ENCODE measurements at places on chromosomes 1 and 21.

GRCh38 chr1:109794319-109795132 is 30.8 kb upstream of the EPS8L3 start:
- DNase-seq = no peak

GRCh38 chr1:89821322-89822108 is 683 bp downstream of the LRRC8D start:
- DNase-seq = no peak

GRCh38 chr1:82453511-82454185 is 652.9 kb downstream of the ADGRL2 start:
- no peak for DNase-seq

DNA sequence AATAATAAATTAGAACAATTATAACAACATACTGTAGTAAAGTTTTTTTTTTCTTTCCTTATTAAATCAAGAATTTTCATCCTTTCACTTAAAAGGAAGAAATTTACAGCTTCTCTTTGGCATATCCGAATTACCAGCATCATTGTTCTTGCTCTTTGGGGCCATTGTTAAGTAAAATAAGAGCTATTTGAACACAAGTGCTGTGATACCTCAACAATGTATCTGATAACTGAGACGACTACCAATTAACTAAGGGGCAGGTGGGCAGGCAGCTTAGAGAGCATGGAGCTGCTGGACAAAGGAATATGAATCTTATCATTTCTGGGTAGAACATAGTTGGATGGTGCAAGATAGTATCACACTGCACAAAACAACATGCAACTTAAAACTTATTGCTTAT is 719.9 kb upstream of the TMPRSS15 start:
- DNase-seq = no peak

DNA sequence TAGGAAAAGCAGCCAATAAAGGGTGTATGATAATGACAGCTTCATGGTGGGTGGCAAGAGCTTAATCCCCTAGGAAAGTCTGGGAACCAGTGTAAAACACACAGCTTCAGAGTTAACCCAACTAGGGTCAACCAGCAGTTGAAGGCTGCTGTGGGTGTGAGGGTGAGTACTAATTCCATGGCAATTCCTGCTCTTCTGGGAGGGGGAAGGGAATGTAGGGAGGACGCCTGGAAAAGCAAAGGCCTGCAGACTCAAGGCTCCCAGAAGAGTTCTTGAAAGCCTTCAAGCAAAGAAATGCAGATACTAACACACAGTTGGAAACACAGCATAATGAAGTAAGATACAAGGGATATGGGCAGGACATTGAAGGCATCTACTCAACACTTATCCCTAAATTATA is 28.1 kb downstream of the TTLL7 start:
- no peak for DNase-seq

- DNase-seq = no peak
Observed at GRCh38 chr1:241219449-241219848, 137.6 kb downstream of the RGS7 start.

DNA sequence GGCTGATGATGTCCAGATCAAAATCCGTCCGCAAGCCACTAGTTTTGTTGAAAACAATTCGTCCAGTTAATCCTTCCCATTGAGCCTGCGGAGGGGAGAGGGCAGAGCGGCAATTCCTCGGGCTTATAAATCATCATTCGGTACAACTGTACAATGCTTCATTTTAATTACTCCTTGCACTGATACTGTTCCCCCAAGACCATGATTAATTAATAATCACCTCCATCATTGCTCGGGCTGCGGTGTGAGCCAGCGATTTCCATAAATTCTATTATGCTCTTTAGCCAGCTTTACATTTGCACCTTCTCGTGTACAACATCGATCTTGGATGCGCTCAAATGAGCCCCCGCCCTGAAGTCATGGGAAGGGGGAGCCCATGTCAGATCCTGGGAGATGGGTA is 180.7 kb downstream of the GRIK3 start:
- DNase-seq = no peak

- DNase-seq = no peak
Observed at GRCh38 chr1:211701733-211702132, 26.3 kb upstream of the NEK2 start.

DNA sequence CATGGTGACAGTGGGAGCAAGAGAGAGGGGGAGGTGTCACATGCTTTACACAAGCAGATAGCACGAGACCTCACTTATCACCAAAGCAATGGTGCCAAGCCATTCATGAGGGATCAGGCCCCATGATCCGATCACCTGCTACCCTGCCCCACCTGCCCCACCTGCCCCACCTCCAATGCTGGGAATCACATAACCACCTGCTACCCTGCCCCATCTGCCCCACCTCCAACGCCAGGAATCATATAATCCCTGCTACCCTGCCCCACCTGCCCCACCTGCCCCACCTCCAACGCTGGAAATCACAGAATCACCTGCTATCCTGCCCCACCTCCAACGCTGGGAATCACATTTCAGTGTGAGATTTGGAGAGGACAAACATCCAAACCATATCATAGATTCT is 10.6 kb upstream of the AIRE start:
- DNase-seq = no peak

GRCh38 chr1:63087966-63088365 is 234.4 kb upstream of the FOXD3 start:
- DNase-seq = no peak

DNA sequence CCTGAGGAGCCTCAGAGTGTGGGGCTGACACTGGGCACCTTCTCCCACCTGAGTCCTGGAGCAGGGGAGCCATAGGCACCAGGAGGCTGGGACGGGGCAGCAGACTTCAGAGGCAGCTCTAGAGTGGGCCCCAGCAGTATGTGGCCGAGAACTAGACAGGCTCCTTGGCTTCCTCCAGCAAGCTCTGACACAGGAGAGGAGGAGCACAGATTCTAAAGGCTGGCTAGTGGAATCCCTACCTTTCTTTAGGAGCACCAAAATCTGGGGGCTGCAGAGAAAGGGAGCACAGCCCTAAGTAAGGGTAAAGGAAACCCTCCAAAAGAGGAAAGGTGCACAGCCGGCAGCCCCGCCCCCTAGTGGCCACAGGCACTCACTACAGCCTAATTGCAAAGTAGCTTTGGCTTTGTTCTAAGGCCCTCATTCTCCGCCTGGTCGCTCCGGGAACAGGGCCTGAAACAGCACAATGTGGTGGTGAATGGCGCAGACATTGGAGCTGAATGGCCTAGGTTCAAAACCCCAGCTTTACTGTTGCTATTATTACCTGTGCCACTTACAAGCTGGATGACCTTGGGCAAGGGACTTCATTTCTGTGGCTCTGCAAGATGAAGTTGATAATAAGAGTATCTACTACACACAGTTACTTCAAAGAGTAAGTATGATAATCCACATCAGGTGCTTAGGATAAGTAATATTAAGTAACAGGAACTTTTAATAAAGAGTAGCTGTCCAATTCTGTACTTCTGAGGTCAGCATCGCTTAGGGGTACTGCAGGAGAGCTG is 8.8 kb upstream of the GUCA2A start:
- DNase-seq = peak; percentile 44

DNA sequence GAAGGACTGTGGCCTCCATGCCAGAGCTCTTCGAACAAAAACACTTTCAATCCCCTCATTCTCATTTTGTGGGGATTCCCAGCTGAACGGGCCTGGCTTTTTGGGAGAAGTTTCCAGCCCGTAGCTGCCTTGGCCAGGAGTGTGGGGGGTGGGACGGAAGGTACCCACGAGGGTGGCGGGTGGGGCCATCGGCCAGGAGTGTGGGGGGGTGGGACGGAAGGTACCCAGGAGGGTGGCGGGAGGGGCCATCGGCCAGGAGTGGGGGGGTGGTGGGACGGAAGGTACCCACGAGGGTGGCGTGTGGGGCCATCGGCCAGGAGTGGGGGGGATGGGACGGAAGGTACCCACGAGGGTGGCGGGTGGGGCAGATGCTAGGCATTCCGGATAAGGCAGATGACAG is 71.7 kb upstream of the ZBTB18 start:
- DNase-seq = no peak

DNA sequence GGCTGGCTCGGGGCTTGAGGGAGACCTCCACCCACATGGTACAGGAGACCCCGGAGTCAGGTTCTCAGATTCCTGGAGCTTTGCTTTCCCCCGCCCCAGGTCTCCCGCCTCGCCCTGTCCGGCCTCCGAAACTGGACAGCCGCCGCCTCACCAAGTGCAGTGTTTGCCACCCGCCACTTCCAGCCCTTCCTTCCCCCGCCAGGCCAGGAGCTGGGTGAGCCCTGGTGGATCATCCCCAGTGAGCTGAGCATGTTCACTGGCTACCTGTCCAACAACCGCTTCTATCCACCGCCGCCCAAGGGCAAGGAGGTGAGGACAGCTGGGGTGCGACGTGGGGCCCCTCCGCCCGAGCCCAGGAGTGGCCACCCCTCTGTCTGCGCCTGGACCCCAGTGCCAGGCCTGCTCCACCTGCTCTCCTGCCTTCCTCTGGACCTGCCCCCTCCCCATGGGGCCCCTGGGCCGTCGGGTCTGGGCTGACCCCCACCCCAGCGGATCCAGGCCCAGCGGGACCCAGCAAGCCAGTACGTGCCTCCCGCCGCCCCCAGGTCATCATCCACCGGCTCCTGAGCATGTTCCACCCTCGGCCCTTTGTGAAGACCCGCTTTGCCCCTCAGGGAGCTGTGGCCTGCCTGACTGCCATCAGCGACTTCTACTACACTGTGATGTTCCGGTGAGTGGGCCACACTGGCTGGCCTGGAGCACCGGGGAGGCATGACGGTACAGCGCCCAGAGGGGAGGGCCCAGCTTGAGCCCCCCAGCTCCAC is 8.7 kb downstream of the SELENON start:
- no peak for DNase-seq

- no peak for DNase-seq
Observed at GRCh38 chr1:193120604-193121166, 1.1 kb upstream of the CDC73 start.

DNA sequence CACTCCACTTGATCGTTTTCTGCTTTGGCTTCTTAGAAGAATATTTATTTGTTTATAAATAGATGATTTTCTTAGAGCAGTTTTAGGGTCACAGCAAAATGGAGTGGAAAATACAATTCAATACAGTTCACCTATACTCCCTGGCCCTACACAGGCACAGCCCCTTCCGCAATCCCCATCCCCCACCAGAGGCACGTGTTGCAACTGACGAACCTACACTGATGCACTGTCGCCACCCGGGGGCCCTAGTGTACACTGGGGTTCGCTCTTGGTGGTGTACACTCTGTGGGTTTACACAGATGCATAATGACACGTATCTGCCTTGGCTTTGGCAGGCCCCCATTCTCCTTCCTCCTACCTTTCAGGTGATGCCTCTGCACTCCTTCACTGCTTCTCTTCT is 8.0 kb downstream of the ECHDC2 start:
- DNase-seq = no peak

DNA sequence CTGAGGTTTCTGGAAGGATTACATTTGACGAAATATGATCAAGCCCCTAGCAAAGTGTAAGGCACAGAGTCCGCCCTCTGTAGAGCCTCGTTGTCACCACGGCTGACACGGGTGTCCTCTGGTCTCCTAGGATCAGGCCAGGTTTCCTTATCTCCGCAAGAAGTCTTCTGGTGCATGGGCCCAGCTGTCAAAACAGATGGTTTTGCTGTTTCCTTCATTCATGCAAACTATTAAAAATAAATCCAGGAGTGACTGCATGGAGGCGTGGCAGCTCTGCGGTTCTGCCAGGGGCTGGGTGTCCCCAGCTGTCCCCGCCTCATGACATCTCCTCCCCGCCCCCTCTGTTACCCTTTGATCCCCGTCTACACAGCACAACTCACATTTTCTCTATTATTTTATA is 209.0 kb downstream of the DYRK1A start:
- no peak for DNase-seq

DNA sequence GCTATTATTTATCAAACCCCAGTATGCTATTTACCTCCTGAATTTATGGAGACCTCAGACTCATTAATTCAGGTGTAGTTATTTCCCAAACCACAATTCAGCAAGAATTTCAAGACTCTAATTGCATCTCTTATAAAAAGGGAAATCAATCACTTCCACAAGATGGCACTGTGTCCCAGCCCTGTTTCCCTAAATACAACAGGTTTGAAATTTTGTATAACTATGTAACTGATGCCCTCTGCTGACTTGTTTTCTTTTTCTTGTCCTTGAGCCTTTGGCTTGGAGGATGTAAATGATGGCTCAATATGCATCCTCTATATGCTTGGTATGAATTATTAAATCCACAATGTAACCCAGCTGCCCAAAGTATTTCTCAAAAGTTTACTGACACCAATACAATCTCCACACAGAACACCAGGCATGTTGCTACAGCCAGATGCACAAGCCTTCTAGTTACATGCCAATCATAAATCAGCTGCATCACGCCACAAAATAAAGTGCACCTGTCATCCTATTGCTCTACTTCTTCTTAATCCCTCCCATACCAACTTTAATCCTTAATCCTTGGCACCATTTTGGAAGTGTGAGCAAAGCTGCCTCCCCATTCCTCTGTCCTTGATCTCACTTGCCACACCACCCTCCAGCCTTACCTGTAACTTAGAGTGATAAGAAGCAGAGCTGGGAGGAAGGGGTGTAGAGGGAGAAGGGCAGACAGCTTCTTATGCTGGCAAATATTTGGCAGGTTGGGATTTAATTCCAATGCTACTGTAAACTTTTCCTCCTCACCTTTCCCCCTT is 9.0 kb downstream of the C1orf105 start:
- DNase-seq = peak; percentile 79

DNA sequence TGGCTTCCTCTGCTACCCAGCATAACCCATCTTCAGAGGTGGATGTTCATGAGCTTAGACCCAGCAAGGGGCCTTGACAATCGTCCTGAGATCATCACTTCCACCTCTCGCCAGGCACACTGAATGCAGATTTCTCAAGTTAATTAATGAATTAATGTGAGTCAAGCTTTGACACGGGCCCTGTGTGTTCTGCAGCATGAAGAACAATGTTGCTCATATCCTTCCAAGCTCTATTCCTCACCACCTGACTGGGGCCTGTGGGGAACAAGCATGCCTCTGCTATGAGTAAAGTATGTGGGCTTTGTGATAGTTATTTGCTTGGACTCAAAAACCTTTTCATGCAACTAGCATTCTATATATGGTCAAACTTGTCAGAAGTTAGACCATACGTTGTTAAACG is 122.0 kb downstream of the SEC16B start:
- peak; percentile 93 for DNase-seq

- DNase-seq = peak; percentile 58
Observed at GRCh38 chr1:227885648-227886502, 61.9 kb downstream of the WNT9A start.

GRCh38 chr1:28803051-28803450 is 8.9 kb upstream of the OPRD1 start:
- peak; percentile 37 for DNase-seq

GRCh38 chr1:162319493-162320175 is 57.0 kb downstream of the SPATA46 start:
- DNase-seq = peak; percentile 9

- DNase-seq = no peak
Observed at GRCh38 chr21:34080710-34081109, 7.3 kb downstream of the MRPS6 start.

- no peak for DNase-seq
Observed at GRCh38 chr1:18812453-18812939, 47.0 kb downstream of the TAS1R2 start.

- no peak for DNase-seq
Observed at GRCh38 chr1:53648516-53648915, 90.4 kb downstream of the GLIS1 start.

- DNase-seq = no peak
Observed at GRCh38 chr1:1066403-1067283, 7.5 kb downstream of the RNF223 start.

GRCh38 chr21:14548779-14549178 is 2.7 kb upstream of the SAMSN1 start:
- DNase-seq = no peak
